Activated CD4-positive, CD25-positive, alpha-beta regulatory T cell treated with anti-CD3 and anti-CD28 coated beads, Interleukin-2, amount 50 U/mL, for 72 hours (primary cell): ENCODE measurements at places on chromosomes 6 and 20.
A peak's percentile ranks its signal among the peaks of the same experiment; 100 is the strongest.

DNA sequence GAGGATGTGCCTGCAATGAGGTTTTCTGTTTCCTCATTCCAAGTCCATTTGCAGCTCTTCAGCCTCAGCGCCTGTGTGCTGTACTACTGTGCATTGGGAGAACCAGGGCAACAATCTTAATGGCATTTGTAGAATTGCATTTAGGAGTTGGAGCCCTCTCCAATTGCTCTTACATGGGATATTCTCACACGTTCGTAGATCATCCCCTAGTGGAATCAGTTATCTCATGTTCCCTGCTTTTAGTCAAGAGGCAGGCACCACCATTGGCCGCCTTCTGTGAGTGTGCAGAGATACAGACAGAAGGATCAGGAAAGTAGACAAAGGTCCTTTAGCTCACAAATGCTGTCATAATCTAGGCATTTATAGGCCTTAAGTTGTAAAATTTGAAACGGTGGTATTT, 84.2 kb upstream of the RGS17 start:
- no peak for DNase-seq

- DNase-seq: no peak
Measured at GRCh38 chr20:63066506-63067265, 59.9 kb upstream of the BHLHE23 start.

GRCh38 chr6:87742106-87742505, 40.1 kb upstream of the AKIRIN2 start:
- peak; percentile 36 for DNase-seq

GRCh38 chr6:20427856-20428255, 26.2 kb downstream of the E2F3 start:
- no peak for DNase-seq

GRCh38 chr20:62040381-62040922, 25.2 kb downstream of the TAF4 start:
- DNase-seq: no peak

DNA sequence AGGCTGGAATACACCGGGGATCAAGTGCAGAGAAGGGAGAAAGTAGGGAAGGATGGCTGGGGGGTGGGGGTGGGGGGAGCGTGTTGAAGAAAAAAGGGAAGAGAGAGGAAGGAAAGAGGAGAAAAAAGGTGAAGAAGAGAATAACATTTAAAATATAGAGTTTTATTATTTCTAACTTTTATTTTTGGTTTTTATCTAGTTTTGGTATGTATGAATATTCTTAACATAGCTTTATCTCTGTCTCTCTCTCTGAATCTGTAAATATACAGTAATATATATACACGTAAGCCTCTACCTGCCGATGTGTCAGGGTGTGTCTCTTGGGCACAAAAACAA, 30.0 kb downstream of the HLA-F start:
- no peak for DNase-seq
